ENCODE measurements at places on chromosomes 12 and 14. TPM values are rescaled to one million over a fixed set of nuclear protein-coding genes. Genes with fewer than 3 reads are reported as not detected.

C12orf50 gene
- total RNA-seq = not detected

TEX52 gene
- not detected for total RNA-seq

INHBC gene
- not detected for total RNA-seq

SLC38A4 gene
- total RNA-seq = 7.3 TPM

PMEL gene
- 1.5 TPM for total RNA-seq

DAO gene
- not detected for total RNA-seq

ANKRD52 gene
- 23.0 TPM for total RNA-seq

AKAP3 gene
- total RNA-seq = 0.85 TPM

LGMN gene
- 76.6 TPM for total RNA-seq

SCNN1A gene
- 7.1 TPM for total RNA-seq

REP15 gene
- 7.0 TPM for total RNA-seq

SLC6A13 gene
- 0.17 TPM for total RNA-seq

RNASE4 gene
- total RNA-seq = 11.4 TPM

HHIPL1 gene
- total RNA-seq = 1.7 TPM

GPRC5D gene
- total RNA-seq = not detected

PZP gene
- 2.4 TPM for total RNA-seq

CEBPE gene
- not detected for total RNA-seq

MYH6 gene
- total RNA-seq = not detected

LRP1 gene
- 3.2 TPM for total RNA-seq

TAS2R42 gene
- not detected for total RNA-seq
